Myocyte (in vitro differentiated cells): ENCODE measurements at places on chromosomes 12 and 14.

DNA sequence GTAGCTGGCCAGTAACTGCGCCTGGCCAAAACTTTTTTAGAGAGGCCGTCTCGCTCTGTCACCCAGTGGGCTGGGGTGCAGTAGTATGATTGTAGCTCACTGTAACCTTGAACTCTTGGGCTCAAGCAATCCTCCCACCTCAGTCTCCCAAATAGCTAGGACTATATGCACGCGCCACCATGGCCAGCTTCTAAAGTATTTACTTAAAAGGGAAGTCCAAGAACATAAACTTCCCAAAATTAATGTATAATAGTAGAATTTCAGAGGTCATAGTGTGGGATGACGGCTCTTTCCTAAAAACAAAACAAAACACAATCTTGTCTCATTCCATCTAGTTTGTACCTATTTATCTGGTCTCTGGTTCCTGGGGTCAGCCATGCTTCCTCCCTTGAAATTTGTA, 42.2 kb upstream of the FOS start:
- DNase-seq: no peak

DNA sequence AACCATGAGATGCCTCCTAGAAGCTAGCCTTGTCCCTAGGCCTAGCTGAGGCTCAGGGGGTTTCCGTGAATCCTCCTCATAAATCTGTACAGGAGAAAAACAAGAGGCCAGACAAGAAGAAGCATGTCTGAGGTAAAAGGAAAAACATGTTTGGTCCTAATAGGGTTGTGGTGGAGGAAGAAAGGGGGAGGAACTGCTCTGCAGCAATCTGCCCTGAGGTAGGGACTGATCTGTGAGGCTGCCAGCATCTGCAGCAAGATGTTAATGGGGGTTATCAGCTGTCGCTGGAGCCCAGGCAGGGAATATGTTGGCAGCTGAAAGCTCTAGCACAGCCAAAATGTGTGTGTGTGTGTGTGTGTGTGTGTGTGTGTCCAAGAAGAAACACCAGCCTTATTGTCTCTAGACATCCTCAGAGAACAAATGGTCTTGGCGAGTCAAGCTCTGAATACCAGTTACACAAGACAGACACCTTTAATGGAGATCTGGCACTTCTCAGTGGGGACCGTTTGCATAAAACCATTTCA, 218.5 kb downstream of the NUAK1 start:
- peak; percentile 90 for DNase-seq

GRCh38 chr14:21748869-21749303, 75.3 kb upstream of the OR4E1 start:
- peak; percentile 48 for DNase-seq

DNA sequence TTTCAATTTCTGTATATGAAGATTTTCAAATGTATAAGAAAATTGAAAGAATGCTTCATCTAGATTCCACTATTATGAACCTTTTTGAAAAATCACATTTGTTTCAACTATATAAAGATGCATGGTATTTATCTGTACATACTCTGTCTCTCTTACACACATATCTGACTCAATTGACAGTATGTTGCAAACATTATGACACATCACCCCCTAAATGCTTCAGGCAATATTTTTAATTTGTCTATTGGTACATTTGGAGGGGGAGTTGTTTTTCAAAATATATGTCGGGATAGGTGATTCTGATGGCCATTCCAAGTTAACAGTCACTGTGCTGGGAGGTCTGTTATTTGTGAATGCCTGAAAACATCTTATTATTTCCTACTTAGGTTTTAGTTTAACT, 14.4 kb downstream of the PCNX1 start:
- DNase-seq: no peak

DNA sequence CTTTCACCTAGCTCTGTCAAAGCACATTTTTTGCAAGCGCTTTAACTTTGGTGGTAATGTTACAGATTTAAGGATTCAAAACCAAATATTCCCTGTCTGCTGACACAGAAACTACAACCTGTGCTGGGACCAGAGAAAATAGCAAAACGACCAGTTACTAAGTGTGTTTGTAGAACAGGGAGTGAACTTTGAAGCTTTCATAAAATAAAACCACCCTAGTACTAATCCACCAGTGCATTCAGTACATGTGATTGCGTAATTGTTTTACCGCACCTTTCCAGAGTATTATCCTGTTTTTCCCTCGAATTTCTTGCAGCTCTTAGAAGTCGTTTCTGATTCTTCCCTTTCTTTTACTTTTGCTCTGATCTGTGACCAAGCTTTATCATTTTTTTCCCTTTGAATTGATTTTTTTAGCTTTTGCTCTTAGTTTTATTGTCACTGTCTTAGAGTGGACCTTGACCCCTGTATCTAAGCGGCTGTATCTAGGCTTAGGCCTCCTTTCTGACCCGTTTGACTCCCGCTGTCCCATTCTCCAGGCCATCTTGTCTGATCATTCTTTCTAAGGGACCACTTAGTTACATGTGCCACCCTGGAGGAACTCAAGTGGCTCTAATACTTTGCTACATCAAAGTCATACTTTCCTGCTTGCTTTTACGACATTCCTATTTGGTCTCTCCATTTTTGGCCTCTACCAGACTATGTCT, 429.4 kb downstream of the PCNX1 start:
- DNase-seq: no peak

DNA sequence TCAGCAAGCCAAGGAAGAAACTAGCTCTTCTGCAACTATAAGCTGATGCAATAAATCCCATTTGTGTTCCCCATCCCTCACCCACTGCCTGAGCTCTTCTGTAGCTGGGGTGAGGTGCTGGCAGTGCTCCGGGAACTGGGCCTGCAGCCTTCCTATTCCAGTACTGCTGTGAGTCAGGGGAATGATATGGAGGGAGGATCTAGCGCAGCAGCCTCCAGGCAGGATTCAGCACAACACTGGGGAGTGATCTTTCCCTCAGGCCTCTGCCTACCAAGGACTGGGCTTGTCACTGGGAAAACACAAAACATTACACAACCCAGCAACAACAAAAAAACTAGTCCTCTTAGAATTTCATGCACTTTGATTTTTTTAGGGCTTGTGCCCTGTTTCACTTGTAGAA, 58.7 kb downstream of the ST8SIA1 start:
- DNase-seq: peak; percentile 95

- DNase-seq: no peak
Observed at GRCh38 chr12:13257356-13257875, 60.9 kb downstream of the EMP1 start.

GRCh38 chr14:22846811-22847307, 10.5 kb downstream of the MMP14 start:
- DNase-seq: peak; percentile 77

DNA sequence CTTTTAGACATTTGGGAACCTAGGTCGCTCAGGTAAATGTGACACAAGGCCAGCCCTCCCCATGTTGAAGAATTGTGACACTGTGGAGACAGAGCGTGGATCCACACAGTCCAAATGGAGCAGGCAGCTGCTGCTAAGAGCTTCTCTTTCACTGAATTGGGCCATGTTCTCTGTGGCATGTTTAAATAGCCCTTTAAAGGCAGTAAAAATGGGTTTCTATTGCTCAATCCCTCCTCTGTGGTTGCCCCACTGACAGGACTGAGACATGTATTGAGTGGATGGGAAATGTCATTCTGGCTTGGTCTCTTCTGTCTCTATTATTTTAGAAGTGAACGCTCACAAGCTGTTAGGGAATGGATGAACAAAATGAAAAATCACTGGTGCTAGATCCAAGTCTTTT, 84.0 kb upstream of the PRICKLE1 start:
- no peak for DNase-seq

- DNase-seq: peak; percentile 40
Observed at GRCh38 chr14:100076133-100076532, 10.9 kb downstream of the EVL start.

GRCh38 chr12:2643576-2644135, 151.1 kb upstream of the FKBP4 start:
- no peak for DNase-seq

GRCh38 chr12:114666746-114667668, 17.0 kb downstream of the TBX3 start:
- no peak for DNase-seq

DNA sequence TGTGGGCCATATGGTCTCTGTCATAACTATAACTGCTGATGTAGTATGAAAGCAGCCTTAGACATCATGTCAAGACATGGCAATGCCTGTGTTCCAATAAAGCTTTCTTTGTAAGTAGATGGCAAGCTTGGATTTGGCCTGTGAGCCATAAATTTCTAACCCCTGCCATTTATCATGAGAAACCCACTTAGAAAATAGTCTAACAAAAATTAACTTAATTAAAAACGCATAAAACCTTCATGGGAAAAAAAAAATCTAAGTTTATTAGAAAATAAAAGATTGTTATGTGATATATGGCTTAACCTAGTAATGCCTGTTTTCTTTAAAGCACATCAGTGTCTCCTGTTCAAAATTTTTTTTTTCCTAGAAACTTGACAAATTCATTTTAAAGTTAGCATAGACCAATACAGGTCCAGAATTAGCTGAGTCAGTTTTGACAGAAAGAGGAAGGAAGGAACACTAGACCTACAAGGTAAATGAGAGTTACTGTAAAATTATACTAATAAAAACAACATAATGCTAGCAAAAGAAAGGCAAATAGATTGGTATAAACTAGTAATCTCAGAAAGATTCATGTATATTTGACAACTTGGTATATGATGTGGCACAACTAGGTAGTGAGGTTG, 68.2 kb downstream of the USP15 start:
- DNase-seq: no peak

DNA sequence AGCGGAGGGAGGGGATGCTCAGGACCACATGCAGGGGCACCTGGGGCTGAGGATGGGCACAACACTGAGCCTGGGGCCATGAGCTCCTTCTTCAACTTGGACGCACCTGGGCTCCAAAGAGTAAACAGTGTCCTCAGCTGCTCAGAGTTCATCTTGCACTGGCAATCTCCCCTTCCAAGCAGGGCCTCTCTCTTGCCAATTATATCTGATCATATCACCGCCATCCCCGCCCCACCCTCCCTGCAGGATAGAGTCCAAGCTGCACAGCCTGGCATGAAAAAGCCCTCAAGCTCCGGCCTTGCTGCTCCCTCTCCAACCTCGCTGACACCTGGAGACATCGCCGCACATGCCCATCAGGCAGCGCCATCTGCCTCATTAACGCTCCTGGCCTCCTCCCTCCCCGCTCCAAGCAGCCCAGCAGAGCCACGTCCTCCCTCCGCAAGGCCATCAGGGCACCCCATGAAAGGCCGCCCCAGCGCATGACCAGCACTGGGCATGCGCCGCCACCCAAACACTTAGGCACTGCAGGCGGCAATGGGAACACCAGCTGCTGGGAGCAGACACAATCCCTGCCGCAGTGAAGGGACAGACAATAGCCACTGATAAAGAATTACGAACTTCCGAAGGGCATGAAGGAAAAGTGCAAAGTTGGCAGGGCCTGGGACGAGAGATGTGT, 88.8 kb downstream of the CHGA start:
- no peak for DNase-seq

GRCh38 chr14:34018125-34018524, 67.3 kb upstream of the EGLN3 start:
- DNase-seq: no peak

DNA sequence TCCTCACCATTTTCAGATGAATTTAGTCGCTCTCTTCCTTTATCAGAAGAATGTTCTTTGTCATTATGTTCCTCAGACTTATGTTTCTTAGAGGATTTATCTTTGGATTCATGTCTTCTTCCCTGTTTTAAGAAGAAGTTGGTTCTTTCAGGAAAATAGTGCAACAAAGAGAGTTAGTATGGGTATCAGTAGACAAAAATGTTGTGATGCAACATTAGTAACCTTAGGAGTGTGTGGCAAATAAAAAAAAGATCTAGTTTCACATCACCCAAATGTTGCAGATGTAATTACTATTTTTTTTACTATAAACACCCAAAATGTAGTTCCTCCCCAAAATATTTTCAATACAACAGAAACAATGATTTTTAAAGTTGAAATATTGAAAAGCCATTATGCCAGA, 7.8 kb downstream of the RSRC2 start:
- DNase-seq: no peak

DNA sequence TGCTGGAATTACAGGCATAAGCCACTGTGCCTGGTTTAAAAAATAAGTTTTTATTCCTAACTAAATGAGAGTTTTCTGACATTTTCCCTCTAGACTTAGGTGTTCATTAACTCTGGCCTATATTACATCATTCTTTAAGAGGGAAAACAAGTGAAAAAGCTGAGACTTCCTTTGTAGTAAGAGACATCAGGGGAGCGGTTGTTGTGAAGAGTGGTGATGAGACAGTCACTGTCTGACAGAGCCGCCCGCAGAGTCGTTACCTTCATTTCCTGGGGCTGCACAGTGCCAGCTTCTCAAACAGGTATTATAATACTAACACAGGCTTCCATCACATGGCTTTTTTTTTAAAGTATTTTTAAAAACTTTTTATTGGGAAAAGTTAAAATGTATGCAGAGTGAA, 19.7 kb upstream of the TDRD9 start:
- no peak for DNase-seq

GRCh38 chr12:65121049-65121955, at the start of gene WIF1:
Gene WIF1, minus strand, starts transcription at chr12:65121305. Its CDS starts 114 bp downstream, at chr12:65121191.
- DNase-seq: no peak

DNA sequence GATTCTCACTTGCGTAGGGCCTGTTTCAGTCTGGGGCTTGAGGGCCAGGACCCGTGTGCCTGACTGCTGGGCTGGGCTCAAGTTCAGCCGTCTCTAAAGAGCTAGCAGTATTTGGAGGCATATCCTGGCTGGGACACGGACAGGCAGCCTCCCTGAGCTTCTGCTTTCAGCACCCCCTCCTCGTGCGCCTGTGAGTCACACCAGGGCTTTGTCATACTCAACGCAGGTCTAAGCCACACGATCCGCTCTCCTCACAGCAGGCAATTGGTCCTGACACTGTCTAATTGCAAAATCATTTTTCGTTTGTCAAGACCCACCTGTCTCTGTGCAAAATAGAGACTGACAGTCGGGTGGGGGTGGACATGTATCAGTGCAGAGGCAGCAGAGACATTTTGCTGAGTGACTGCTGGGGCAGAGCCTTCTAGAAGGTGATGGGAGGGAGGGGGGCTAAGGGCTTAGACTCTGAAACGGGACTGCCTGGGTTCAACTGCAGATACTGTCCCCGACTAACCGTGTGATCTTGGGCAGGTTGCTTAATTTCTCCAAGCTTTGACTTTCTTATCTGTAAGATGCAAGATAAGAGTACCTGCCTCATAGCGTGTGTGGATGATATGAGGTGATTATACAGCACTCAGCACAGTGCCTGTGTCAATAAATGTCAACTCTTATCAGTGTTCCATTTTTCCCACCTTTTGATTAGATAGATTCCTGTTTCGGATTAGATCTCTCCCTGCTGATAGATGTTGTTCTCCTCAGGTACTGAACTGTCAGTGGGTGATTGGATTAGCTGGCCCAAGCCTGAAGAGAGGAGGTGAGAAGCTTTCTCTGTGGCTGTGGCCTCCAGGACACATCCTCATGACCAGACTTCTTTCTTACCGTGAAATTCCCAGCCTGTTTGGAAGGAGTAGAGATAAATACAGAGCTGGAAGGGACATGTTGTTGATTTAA, 53.1 kb downstream of the KCNA1 start:
- DNase-seq: peak; percentile 25

- DNase-seq: peak; percentile 33
Observed at GRCh38 chr12:78018171-78018910, 187.6 kb downstream of the NAV3 start.

- peak; percentile 15 for DNase-seq
Observed at GRCh38 chr14:38808734-38809455, 294.1 kb downstream of the SEC23A start.

GRCh38 chr12:46256942-46257341, 11.9 kb downstream of the SLC38A1 start:
- DNase-seq: no peak

- no peak for DNase-seq
Observed at GRCh38 chr12:87991483-87991882, 37.7 kb downstream of the C12orf50 start.
